Nucleus accumbens (tissue), 56 donors: ENCODE measurements at places on chromosomes 2 and 18.

- no peak for DNase-seq
Observed at GRCh38 chr2:217326238-217327022, 466.6 kb upstream of the TNP1 start.

GRCh38 chr18:38006541-38006940, 440.9 kb upstream of the CELF4 start:
- DNase-seq, result no peak

DNA sequence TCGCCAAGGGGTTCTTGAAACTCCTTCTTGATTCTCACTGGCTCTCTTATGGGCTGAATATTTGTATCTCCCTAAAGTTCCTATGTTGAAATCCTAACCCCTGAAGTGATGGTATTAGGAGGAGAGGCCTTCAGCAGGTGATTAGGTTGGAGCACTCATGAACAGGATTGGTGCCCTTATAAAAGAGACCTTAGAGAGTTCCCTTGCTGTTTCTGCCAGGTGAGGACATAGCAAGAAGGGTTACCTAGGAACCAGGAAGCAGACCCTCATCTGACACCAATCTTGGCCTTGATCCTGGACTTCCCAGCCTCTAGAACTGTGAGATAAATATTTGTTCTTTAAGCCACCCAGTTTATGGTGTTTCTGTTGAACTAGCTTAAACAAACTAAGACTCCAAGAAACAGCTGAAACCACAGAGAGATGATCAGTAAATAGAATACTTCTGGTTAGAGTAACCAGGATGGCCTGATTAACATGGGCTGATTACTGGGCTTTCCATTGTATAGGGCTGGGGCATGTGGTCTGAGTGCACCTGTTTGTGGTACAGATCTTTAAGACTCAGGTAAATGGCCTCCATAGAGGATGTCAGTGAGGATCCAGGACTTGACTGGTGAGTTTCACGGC, 7.7 kb upstream of the CDC42EP3 start:
- no peak for DNase-seq

- no peak for DNase-seq
Observed at GRCh38 chr2:115412501-115412900, 970.1 kb downstream of the DPP10 start.

DNA sequence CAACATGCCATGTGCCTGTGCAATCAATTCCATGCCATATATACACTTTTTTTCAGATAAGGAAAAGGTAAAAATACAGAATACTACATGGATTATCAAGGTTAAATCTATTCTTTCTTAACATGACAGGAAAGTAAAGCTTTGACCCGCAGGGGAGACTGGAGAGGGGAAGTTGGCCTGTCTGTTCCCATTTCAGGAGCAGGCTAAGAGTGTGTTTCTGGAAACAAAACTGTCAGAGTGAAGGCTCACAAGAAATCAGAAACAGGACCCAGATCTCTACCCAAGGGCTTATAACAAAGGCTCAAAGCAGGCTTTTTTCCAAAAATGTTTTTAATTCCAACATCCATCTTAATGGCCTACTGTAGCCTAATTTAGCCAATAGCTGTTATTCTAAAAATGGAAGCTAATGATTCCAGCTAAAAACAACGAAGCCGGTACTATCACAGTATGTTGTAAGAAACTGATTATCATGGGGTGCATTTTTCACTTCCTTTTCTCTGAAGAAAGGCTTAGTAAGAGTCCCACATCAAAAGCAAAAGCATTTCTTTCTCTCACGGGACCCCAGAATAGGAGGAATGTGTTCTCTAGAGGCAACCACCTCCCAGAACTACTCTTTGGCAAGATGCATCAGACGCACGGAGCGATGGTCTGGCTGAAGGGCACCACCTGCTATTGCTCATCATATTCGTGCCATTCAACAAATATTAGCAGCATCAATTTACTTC, 41.4 kb downstream of the FECH start:
- DNase-seq, result no peak

- no peak for DNase-seq
Observed at GRCh38 chr2:195322324-195322723, 334.7 kb upstream of the SLC39A10 start.

DNA sequence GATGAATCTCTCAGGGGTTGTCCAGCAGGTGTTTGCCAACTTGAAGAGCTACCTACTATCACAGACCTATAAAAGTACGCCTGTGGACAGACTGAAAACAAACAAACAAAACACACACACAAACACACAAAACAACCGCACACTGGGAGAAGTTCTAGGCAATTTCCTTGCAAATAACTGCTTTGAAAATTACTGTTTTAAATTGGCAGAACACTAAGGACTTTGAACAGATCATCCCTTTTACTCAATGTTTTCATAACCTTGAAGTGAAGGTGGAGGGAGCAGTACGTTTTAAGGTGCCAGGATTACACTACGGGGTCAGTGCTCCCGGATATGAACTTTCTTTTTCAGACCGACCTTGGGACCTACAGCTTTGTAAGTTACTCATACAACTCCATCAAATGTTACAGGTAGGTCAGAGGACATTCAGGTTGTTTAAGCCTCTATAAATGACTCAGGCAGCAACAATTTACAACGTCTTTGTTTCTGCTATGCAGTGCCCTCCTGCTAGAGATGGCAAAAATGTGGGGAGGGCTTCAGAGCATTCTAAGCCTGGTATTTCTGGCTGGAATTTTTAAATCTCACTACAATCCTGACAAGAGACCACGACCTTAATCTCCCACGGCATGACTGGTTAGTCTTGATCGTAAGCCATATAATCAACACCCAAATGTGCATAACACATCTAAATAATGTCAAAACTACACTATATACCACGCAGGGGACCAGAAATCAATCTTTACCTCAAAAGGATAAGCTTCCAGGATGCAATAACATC, 1.4 kb upstream of the SLC20A1 start:
- no peak for DNase-seq

DNA sequence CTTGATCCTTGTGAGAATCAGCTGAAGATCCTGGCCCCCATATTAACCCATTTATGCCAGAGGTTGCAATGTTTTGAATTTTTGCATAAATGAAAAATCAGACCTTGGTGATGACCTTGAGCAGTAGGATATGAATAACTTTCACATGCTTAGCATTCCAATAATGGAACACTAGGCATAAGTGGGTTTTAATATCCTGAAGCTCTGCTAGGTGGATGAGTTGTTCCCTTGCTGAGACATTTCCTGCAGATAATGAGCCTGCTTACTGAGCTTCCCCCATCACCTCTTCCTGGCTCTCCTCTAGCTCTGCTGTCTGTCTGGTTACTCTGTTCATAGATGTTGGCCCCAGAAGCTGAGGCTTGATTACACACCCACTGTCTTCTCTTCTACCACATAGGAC, 25.5 kb upstream of the SEC11C start:
- no peak for DNase-seq

DNA sequence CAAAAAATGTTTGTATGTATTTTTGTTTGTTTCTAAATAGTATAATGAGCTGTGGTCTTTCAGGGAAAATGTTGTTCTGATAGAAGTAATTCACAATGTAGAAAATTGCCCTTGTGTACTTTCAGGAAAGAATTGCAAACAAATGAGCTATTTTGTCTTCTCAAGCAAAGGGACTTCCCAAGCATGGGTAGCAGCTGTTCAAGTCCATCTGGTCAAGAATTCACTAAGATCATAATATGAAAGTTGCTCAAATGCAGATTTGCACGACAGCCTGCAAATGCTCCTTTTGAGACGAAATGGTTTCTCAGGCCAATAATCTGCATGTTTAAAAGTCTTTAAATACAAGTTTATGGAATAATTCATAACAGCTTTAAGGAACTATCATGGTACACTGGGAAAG, 51.9 kb upstream of the HNMT start:
- no peak for DNase-seq

- DNase-seq, result no peak
Observed at GRCh38 chr2:68747413-68747812, 12.8 kb downstream of the ARHGAP25 start.

GRCh38 chr18:66749030-66749429, 145.1 kb upstream of the CDH19 start:
- no peak for DNase-seq

DNA sequence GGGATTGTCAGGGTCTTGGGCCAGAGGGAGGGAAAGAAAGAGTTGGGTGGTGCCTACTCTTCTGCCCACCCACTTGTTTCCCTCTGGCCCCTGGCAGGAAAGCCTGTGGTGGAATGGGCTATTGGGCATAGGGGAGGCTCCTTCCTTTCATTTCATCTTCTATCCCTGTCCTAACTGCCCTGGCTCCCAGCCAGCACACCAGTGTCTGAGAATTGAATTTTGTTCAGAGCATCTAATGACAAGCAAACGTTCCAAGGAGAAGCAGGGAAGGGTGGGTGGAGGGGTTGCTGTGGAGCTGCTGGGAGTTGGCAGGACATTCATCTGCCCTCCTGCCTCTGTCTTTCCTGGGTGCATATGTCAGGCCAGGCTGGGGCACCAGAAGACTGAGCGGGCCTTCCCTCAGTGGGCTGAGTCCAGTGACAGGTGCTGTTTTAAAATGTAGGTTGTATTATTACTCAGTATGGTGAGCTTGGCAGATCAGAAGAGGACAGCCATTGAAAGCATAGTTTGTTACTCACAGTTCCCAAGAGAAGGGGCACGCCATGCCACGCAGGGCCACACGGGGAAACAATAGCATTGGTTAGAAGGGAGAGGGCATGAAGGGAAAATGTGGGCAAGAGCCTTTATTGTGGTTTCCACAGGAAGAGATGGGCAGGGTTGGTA, 171.9 kb downstream of the ACOXL start:
- no peak for DNase-seq

- DNase-seq, result no peak
Observed at GRCh38 chr2:131151398-131151797, 46.3 kb downstream of the PLEKHB2 start.

DNA sequence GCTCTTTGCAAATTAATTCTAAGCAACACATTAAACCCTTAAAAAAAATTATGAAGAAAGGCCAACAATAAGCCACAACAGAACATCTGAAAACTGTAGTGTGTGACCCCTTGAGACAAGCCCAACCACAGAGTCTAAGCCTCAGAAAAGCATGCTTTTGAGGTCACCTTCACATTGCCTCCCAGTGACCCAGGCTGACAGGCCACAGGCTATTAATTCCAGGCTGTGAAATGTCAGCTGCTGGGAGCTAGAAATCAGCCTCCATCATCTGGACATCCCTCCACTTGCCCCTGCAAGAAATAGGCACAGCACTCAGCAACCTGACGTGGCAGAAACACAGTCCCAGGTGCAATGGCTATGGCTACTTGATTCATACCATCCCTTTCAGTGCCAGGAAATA, 179.4 kb upstream of the ZFP36L2 start:
- no peak for DNase-seq

DNA sequence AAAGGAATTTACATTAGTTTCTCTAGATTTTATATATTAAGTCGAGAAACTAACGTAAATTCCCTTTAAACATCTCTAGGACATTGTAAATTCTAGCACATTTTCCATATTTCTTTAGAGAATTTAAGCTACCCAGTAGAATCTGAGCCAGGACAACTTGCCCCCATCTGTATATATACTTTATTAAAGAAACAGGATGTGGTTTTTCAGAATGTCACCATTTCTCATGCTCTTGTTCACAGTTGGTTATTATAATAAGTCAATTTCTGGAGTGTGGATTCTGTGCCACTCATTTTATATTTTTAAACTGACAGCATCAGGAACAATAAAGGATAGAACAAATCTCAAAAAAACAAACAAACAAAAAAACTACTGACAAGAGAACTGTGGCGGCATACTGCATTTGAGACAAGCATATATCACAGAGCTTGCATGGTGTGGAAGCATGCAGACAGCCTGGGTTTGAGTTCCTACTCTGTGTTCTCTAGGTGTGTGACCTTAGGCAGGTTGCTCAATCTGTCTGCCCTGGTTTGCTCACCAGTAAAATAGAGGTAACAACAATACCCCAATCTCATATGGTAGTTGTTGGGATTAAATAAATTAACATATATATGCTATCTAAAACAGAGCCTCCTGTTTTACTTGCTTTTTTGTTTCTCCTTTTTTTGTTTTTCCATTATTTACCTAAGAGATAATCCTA, 61.4 kb upstream of the DNER start:
- no peak for DNase-seq

- DNase-seq, result no peak
Observed at GRCh38 chr2:62871506-62871905, 166.0 kb downstream of the EHBP1 start.

DNA sequence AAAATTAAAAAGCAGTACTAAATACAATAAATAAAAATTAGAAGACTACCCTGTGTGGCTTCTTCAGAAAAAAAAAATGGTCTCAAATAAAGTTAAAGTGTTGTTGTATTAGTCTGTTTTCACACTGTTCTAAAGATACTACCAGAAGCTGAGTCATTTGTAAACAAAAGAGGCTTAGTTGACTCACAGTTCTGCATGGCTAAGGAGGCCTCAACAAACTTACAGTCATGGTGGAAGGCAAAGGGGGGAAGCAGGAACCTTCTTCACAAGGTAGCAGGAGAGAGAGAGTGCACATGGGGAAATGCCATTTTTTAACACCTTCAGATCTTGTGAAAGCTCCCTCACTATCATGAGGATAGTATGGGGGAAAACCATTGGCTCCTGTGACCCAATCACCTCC, 612.8 kb downstream of the RNF144A start:
- no peak for DNase-seq

DNA sequence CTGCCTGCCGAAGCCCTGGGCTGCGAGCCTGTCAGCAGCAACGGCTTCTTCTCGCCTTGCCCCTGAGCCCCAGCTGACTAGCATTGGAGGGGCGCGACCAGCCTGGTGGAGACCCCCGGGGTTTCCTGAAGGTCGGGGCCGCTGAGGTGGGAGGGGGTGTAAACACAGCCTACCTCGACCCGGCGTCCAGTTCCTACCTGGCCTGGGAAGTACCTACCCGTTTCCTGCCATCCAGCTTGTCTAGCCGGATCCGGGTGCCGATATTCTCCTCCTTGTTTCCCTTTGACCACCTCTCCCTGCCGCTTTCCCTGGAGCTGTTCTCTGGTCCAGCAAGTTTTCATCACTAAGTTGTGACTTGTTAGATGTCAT, 511 bp downstream of the MOB4 start:
- DNase-seq, result no peak

GRCh38 chr2:173929441-173929840, 35.7 kb downstream of the SP3 start:
- DNase-seq, result no peak
